ENCODE measurements at places on chromosomes 6 and 20.

GRCh38 chr20:25389401-25389857, 1.2 kb downstream of the ABHD12 start:
- no peak for DNase-seq

DNA sequence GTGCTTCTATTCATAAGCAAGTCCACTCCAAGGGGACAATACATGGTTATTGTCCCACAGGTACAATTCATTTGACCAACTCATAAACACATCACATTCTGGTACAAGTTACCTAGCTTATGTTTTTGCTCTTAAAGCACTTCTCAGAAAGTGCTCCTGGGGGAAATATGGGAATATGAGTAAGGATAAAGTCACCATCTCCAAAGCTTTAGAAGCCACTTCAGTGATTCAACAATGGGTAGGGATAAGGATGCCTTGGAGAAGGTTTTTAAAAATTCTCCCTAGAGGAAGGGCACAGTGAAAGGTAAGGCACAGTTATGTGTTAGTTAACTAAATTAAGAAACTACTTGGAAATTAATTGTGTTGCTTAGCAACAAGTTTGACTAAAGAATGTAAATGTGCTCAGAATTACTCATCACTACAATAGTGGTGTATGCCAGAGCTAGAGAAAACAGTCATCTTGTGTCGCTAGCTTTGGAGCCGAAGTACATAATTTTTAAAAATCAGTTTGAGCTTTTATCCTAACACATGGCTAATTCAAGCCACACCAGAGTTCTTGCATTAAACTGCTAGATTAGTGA, 39.5 kb upstream of the LAMP5 start:
- DNase-seq: no peak

- no peak for DNase-seq
Measured at GRCh38 chr20:15942130-15942529, 631.1 kb downstream of the KIF16B start.

DNA sequence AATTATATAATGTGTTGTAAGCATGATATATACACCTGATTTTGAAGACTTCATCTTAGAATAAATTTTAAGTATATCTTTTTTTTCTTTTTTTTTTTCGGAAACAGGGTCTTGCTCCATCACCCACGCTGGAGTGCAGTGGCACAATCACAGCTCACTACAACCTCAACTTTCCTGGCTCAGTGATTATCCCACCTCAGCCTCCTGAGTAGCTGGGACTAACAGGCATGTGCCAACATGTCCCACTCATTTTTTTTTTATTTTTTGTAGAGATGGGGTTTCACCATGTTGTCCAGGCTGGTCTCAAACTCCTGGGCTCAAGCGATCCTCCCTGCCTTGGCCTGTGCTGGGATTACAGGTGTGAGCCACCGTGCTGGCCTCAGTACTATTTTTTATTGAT, 17.1 kb downstream of the VPS52 start:
- DNase-seq: no peak

GRCh38 chr6:6713657-6714056, 125.1 kb downstream of the LY86 start:
- DNase-seq: no peak

GRCh38 chr20:50144362-50144761, 9.2 kb downstream of the PEDS1 start:
- DNase-seq: no peak

- DNase-seq: peak; percentile 22
Measured at GRCh38 chr6:108966855-108967755, 118.9 kb downstream of the ARMC2 start.

Measured in NCI-H2029 (cell line).